RPMI7951 (cell line): ENCODE measurements at places on chromosomes 2 and 18.

- peak; percentile 17 for DNase-seq
Measured at GRCh38 chr18:9984080-9984479, 70.3 kb downstream of the VAPA start.

- peak; percentile 44 for DNase-seq
Measured at GRCh38 chr2:88638743-88639142, 11.5 kb upstream of the EIF2AK3 start.

DNA sequence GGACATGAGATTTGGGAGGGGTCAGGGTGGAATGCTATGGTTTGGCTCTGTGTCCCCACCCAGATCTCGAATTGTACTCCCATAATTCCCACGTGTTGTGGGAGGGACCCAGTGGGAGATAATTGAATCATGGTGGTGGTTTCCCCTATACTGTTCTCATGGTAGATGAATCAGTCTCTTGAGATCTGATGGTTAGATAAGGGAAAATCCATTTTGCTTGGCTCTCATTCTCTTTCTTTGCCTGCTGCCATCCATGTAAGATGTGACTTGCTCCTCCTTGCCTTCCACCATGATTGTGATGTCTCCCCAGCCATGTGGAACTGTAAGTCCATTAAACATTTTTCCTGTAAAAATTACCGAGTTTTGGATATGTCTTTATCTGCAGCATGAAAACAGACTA lies 80.9 kb upstream of the GALNT5 start:
- no peak for DNase-seq

DNA sequence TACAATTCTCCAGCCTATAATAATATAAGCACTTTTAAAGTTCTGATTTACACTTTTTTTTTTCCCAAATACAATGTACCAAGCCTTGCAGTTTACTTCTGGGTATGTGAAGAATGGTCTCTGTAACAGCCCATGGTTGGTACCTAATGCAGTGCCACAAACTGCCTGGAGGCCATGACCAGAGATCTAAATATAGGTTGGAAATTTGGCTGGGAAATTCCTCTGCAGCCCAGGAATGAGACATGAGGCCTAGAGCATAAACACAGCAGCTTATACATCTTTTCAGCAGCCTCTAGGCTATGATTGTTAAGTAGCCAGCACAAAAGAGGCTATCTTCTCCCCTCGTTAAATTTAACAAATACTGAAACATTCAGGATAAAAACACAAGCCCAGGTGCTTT lies 432.0 kb upstream of the FAM98A start:
- peak; percentile 73 for DNase-seq

GRCh38 chr2:219912491-219912921 lies 285.1 kb downstream of the SLC4A3 start:
- peak; percentile 15 for DNase-seq

DNA sequence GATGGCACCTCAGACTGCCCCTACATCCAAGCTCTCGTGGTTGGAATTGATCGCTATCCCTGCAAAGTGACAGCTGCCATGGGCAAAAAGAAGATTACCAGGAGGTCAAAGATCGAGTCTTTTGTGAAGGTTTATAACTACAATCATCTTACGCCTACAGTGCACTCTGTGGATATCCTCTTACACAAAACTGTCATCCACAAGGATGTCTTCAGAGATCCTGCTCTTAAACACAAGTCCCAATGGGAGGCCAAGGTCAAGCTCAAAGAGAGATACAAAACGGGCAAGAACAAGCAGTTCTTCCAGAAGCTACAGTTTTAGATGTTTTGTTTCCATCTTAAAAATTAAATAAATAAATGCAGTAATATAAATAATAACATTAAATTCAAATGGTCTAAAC lies 45.4 kb downstream of the INO80D start:
- DNase-seq: no peak

DNA sequence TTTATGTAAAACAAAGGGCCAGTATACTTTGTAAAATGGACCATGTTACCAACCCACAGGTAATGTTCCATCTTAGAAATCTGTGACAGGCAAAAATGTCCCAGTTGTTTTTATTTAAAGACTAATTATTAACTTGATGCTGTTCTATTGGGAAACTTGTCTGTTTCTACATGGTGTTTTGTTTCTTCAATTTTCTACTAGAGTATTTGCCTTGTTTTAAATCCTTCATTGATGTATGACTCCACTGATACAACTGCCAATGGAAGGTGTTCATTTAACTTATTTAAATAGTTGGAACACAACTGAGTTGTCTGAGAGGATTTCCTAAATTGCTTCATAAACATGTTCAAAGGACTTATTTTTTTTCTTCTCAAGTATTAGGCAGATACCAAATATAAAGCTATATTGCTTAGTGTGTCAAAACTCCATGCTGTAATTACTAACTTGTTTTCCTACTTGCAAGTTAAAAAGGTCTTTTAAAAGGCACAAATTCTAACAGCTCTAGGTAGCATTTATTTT lies 152.0 kb upstream of the XPO1 start:
- DNase-seq: no peak
